RKO (cell line): ENCODE measurements at places on chromosomes 4 and X.

- no peak for DNase-seq
These were observed 1947.1 kb upstream of the TENM3 start for GRCh38 chr4:180296036-180296599.

- DNase-seq: no peak
These were observed 127.5 kb upstream of the ANXA10 start for GRCh38 chr4:167964766-167965373.

DNA sequence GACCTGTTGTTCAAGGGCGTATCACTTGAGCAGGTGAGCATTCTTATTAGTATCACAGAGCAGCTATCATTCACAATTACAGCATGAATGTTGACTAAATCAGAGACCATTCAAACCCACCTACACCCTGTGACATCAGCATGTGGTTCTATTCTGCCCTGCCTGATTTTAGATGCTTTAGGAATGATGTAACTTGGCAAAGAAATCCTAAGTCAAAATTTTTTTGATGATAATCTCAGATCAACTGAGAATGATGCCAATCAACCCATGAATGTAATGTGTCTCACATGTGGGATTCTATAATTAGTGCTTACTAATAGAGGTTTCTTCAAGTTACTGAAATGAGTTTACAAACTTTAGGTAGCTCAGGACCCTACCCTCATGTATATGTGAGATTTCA lies 13.4 kb upstream of the CHIC2 start:
- DNase-seq: peak; percentile 59

DNA sequence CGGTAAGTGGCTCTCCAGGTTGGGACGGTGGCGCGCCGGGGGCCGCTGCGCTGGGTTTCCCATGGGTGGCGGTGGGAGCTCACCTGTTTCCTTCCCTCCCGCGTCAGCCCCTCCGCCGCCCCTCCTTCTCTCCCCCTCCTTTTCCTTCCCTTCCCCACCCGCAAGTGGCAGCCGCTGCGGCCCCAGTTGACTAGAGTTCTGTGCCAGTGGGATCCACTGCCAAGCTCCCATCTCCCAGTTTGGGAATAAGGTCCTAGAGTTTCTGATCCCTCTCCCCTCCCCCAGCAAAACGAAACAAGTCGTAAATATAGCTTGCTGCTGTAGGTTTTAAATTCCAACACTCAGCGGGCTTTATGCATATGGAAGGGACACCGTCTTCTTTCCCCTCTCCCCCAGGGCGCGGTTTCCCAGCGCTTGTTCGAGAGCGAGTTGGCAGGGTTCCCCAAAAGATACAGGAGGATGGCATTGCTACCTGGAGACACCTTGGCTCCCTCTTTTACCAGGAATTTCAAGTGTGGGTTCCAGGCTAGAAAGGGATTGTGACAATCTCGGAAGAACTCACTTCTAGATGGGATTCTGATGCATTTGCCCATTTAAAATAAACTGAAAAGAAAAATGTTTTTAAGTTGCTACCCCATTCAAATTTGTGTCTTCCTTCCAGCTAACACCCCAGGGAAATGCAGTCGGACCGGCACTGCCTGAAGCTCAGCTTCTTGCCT lies 1.2 kb downstream of the TLL1 start:
- no peak for DNase-seq

DNA sequence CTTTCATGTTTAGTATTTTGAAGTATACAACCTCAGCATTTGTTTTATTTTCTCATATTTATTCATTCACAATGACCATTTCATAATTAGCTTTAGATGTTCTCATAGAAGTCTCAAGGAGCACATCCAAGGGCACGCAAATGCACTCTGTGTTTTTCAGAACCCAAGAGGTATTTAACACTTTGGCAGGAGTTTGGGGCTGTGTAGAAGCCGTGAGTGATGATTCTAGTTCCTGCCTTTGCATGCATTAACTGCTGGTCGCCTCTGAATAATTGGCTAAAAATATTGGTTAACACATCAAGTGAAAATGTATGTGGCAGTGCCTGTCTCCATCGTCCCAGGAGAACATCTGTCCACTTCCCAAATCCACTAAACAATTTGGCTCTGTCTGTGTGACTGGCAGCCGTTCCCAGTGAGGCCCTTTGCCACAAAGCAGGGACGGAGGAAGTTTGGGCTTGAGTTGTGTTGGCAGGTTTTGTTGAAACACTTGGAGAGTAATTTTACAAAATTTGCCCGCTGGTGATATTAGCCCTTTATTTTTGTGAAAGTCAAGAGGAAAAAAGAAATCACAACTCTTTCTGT lies 730.7 kb upstream of the SLIT2 start:
- no peak for DNase-seq

DNA sequence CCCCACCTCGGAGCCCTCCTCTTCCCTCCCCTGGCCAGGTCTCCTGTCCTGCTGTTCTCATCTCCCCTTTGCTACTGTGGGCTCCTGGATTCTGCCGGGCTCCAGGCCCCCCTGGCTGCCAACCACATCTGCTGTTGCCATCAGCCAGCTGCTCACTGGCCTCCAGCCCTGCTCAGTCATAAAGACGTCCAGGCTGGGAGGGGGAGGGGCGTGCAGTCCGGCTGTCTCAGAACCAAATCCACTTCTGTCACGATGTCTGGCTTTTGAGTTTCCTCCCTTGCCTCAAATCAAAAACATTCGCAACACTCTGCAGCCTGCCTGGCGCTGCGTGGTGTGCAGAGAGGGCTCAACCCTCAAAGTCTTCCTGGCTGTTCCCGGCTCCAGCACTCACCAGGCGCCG lies 7.1 kb downstream of the RASL11B start:
- DNase-seq: no peak

- no peak for DNase-seq
These were observed 516.5 kb upstream of the CNKSR2 start for GRCh38 chrX:20857746-20858145.

GRCh38 chr4:10240691-10241090 lies 124.1 kb upstream of the WDR1 start:
- no peak for DNase-seq

GRCh38 chr4:6582889-6583490 lies 8.0 kb downstream of the MAN2B2 start:
- peak; percentile 57 for DNase-seq

- no peak for DNase-seq
These were observed 21.1 kb downstream of the CPLX1 start for GRCh38 chr4:804804-805203.

- no peak for DNase-seq
These were observed 175.0 kb upstream of the EPHA5 start for GRCh38 chr4:65845199-65845773.

- no peak for DNase-seq
These were observed 716 bp downstream of the KIT start for GRCh38 chr4:54658252-54659093.

GRCh38 chrX:28491941-28492340 lies 95.3 kb upstream of the IL1RAPL1 start:
- DNase-seq: no peak

- DNase-seq: no peak
These were observed 14.3 kb upstream of the UBA1 start for GRCh38 chrX:47179221-47179927.

GRCh38 chr4:123104310-123105025 lies 182.1 kb upstream of the NUDT6 start:
- no peak for DNase-seq

DNA sequence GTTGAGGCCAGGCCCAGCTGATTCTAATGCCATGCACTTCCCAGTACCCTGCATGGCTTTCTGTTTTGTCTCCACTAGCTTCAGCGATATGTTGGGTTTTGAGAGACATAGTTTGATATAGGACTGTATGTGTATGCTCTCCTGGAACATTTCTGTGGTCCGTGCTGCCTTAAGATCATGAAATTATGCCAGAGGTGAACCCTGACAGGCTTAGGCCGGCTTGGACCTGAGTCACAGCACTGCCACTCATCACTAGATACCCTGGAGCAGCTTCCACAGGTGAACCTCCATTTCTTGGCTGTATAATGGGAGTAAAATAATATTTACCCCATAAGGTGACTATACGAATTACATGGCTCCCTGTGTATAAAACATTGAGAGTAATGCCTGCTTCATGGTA lies 6.4 kb downstream of the SGMS2 start:
- DNase-seq: no peak

- DNase-seq: no peak
These were observed 350.3 kb downstream of the NR3C2 start for GRCh38 chr4:148091896-148092295.

GRCh38 chrX:23008431-23009099 lies 8.8 kb downstream of the DDX53 start:
- peak; percentile 66 for DNase-seq

DNA sequence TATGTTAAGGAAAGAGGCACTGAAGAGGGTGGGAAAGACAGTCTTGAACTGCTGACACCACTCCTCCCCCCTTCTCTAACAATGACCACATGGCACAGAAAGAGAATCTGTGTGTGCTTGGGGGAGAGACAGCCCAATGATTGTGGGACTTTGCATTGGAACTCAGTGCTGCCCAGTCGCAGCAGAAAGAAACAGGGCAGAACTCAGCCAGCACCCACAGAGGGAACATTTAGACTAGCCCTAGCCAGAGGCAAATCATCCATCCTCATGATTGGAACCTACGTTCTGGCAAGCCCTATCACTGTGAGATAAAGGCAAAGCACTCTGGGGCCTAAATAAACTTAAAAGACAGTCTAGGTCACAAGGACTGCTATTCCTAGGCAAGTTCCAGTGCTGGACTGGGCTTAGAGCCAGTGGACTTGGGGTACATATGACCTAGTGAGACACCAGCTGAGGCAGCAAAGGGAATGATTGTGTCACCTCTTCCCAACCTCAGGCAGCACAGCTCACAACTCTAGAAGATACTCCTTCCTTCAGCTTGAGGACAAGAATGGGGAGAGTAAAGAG lies 132.8 kb upstream of the S100G start:
- DNase-seq: no peak

GRCh38 chr4:123262080-123262479 lies 134.5 kb upstream of the SPRY1 start:
- DNase-seq: no peak

GRCh38 chrX:40573763-40574162 lies 7.0 kb upstream of the ATP6AP2 start:
- DNase-seq: peak; percentile 61

DNA sequence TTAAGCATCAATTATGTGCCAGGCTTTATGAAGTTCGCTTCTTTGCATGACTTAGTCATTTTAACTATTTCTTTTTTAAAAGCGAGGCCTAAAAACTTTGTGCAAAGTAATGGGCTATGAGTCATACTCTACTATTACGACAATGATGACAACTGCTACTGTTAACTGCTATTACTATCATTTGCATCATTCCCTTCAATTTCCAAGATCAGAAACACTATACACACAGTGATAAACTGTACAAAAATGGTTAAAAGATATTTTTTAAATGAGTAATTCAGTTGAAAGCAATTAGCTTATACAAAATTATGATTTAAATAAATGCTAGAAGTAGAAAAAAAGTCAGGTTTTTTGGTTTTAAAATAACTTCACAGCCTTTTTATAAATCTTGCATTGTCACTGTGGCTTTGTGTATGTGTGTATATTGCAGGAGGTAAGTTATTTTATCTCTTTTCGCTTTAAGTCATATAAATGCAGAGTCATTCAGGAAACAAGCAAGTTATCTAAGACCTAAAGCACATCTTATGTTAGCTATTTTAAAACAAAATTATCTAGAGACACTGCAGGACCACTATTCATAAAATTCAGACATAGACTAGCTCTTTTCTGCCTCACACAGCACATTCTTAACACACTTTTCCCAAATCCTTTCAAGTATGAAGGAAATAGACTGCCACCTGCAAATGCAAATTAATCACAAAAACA lies 18.5 kb upstream of the CXCL3 start:
- peak; percentile 84 for DNase-seq

DNA sequence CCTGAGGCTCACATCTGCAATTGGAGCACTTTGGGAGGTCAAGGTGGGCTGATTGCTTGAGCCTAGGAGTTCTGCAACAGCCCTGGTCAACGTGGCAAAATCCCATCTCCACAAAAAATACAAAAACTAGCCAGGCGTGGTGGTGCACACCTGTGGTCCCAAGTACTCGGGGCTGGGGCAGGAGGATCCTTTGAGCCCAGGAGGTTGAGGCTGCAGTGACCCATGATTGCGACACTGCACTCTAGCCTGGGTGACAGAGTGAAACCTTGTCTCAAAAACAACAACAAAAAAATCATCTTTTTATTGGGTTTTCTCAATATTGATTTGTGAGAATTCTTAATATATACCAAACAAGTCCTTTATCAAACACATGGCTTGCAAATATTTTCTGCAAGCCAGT lies 64.9 kb downstream of the ANKRD17 start:
- DNase-seq: no peak

GRCh38 chr4:171759274-171759673 lies 53.9 kb upstream of the GALNTL6 start:
- no peak for DNase-seq

DNA sequence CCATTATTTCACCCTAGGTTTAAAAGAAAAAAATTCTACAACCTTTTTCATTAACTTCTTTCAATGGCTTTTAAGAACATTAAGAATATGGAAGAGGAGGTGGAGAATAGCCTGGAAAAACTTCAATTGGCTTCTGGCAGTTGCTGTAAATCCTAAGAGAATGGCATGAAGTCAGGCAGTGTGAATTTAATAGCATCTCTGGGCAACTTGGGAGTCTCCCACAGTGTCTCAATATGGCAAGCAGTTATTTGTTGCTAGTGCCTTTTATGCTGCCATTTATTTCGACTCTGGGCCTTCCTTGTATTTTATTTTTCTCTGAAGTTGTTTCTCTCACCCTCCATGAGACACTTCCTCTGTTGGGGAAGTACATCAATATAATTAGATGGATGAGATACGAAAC lies 322.1 kb downstream of the CBLL2 start:
- DNase-seq: no peak

DNA sequence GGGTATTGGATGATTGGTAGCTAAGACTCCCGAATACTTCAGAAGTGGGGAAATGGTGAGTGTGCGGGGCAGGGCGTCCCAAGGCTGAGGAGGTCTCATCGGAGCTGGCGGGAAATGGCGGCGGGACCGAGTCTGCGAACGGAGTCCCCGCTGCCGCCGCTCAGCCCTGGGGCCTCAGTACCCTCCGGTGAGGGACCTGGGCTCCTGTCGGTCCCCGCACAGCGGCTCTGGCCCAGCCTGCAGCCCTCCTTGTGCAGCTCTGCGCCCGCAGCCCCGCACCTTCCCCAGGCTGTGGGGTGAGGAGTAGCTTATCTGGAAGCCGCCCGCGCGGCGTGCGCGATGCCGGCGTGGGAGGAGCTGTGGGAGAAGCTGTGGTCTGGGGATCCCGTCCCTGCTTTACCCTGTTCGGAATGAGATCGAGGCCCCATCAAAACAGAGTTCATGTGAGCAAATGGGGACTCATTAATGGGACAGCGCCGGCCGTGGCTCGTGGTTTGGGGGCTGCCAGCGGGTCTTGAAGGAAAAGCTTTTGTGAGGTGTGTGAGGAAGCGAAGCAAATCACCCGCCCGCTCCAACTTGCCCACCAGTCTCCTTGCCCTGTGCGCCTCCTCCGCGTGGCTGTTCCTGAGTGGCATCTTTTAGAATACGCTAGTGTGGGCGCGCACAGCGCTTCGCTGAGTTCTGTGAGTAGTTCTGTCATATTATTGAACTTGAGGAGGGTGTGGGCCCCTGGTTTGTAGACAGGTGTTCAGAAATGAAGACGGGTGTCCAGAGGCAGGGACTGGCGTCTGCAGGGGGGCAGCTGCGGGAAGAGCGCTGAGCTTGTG lies 531 bp downstream of the ZNF141 start:
- no peak for DNase-seq

- no peak for DNase-seq
These were observed 105.8 kb upstream of the DCLK2 start for GRCh38 chr4:149972407-149972806.

GRCh38 chr4:152620915-152621314 lies 58.9 kb downstream of the TMEM154 start:
- DNase-seq: no peak

- DNase-seq: peak; percentile 69
These were observed 30.4 kb downstream of the ELF4 start for GRCh38 chrX:130079824-130080406.
